ENCODE measurements at places on chromosomes 2 and 18.

DNA sequence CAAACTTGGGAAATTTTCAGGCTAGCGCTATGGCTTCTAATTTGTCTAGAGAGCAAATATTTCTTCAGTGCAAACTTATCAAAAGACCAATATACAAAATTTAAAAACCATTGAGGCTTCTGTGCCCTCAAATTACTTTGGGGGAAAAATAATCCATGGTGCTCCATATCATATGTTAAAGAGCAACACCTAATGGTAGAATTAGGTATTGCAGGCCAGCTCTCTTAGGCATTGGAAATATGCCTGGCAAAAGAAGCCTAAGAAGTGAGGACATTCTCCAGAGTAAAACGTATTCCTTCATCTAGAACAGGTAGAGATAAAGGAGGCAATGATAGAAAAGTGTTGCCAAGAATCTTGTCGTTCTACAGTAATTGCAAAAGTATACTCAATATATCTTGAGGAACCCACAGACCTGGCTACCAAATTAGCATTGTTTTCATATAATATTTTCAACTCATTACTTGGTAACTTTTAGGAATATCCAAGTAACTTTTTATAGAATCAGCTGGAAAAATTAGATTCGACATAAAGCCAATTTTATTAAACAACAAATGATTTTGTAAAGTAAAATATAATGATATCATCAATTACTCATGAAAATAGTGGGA lies 401.1 kb downstream of the BCL11A start:
- no peak for DNase-seq

- peak; percentile 8 for DNase-seq
These were observed at the start of the genes COL4A3 and COL4A4 for GRCh38 chr2:227163998-227164762. Gene COL4A3, plus strand, starts transcription at chr2:227164624. Its CDS starts 103 bp downstream, at chr2:227164727. Gene COL4A4, minus strand, starts transcription at chr2:227164205. Its CDS starts 16,722 bp downstream, at chr2:227147483.

DNA sequence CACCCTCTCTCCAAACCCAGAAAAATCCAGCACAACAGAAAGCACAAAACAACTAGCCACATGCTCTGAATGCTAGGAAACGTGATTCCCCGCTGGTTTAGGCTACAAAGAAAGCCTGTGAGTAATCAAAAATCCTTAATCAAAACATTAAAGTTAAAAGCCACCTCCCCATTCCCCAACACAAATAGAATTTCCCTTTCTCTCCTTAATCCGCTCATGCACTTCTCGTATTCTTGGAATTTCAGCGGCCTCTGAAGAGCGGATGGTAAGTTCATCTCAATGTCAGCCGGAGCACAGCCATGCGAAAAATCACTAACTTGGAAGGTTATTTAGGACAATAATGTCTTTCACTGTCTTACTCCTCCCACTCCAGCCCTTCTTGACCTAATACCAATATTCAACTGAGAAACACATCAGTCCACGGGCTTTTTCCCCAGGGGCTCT lies 126.7 kb downstream of the OSBPL1A start:
- no peak for DNase-seq

DNA sequence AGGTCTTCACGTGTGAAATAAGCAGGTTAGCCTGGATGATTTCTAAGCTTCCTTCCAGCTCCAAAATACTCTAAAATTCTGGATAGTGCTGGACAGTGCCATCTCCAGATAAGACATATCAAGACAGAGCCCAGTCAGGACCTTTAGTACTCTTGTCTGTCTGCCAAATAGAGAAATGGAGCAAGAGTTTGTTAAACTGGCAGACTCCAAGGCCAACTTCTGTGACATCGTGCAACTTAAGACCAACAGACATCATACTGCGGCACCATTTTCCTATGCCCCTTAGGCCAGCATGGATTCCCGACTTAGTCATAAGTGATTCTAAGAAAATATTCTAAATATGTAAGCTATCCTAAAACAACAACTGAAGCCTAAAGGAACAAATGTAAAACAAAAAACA lies 118.6 kb downstream of the RBMS1 start:
- DNase-seq, result no peak

- no peak for DNase-seq
These were observed 32.7 kb downstream of the TMEM131 start for GRCh38 chr2:97963079-97963406.

DNA sequence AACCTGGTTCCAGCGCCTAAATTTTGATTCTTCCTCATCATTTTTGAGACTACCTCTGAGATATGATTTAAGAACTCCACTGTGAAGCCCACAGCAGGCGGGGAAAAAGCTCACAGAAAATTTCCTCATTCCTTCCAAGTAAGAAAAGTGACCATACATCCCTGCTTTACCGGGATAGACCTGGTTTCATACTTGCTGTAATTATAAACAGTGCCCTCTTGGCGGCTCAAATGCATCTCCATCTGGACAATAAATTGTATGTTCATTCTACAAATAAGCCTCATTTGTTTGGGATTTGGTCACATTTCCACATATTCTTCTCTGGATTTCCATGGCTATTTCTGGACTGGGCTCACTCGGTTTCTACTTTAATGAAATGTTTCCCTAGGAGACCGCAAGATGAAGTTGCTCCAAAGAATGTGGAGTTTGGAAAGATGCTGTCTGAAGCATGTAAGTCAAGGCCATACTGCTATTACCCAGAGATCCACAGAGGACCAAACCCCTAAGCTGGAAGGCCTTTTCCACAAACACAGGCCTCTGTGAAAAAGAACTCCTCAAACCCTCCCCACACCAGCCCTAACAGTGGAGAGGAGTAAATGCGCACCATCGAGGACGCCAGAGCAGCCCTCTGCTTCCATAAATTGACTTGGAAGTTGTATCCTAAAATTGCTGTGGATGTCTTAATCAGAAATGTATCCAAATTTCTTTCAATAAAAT lies 13.9 kb downstream of the STAT1 start:
- no peak for DNase-seq

DNA sequence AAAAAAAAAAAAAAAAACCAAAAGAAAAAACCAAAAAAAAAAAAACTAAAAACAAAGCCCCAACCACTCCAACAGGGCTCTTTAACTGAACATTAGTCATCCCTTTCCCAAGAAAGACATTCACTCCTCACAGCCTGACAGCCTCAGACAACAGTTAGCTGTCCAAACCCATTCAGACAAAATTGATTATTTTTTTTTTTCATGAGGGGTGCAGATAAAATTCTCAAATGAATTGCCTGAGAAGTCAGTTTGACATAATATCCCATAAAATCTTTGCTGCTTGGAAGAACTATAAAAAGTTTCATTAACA lies 206.1 kb upstream of the REV1 start:
- DNase-seq, result no peak

DNA sequence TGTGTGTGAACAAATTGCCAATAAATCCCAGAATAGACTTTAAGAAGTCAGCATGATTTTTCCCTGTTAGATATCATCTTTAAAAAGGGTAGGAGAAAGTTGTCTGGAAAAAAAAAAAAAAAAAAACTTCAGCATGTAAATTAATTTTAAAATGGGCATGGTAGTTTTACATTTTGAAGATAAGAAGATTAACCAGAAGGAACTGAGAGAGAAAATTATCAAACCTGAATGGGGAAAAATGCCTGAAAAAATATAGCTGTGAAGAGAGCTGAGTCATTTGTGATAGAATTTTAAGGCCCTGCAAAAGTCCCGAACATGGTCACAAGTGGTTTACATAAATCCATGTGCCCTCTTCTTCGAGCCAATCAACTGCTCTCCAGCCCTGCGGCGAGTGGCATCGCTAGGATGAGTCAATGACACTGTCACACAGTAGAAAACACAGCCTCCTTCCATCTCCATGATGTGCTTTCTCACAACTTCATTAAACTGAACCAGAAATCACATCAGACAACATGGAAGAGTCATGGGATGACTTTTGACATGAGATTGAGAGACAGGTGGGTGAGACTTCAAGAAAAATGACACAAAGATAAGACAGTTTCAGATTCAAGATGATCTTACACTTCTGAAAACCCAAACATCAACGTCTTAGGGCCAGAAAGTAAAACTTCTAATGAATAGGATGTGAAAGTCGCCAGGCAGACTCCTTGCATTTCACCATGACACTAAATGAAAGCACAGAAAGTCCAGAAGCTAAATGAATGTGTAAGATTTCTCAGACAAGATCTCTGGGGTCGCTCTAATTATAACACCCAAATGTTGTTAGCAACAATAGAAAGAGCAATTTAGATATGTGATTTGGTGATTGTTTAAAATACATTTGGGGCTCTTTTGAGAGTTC lies 273.0 kb upstream of the ID2 start:
- peak; percentile 83 for DNase-seq

- no peak for DNase-seq
These were observed 169.5 kb upstream of the COPS8 start for GRCh38 chr2:236916181-236916580.

DNA sequence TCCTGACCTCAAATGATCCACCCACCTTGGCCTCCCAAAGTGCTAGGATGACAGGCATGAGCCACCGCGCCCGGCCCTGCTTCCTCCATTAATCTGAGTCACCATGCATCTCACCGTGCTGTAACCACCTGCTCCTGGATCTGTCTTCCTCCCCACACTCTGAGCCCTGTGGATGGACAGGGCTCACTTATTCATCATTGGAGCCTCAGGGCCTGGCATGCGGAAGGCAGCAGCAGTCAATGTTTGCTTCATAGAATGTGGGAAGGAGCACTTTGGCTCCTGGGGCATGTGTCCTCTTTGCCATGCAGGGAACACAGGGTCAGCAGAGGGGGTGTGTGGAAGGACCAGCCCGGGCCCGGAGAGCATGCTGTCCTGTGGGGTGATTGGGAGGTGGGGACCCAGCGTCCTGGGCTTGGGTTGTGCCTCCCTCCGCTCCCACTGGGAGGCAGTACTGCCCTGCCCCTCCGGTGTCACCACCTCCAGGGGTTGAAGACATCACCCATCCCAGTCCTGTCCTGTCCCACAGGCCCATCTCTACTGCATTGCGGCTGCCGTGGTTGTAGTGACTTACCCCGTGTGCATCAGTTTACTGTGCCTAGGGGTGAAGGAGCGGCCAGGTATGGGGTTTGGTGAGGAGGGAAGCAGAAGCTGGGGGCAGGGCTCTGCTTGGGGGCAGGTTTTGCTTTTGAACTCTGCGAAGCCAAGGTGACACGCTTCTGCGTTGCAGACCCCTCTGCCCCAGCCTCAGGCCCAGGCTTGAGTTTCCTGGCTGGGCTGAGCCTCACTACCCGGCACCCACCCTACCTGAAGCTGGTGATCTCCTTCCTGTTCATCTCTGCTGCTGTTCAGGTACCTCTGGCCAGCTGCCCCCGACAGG lies 11.5 kb downstream of the MFSD2B start:
- DNase-seq, result peak; percentile 44

- DNase-seq, result no peak
These were observed 805.2 kb downstream of the SLC4A3 start for GRCh38 chr2:220432645-220433044.

- DNase-seq, result peak; percentile 47
These were observed 132.8 kb downstream of the ACOXL start for GRCh38 chr2:110865188-110865587.

DNA sequence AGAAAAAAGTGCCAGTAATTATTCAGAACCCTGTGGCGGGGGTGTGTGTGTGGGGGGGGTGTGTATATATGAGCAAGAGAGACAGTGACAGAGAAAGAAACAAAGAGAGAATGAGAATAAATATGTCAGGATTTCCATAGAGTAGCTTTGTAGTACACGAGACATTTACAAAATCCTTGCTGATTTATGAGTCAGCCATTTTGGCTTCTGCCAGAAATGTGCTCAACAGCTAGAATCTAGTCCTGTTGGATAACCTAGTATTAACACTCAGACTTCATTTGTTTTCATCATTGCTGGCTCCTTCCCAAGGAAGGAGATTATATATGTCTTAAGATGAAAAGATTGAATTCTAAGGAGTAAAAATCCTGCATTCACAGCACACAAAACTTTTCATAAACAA lies 140.5 kb upstream of the HNRNPA3 start:
- DNase-seq, result no peak

DNA sequence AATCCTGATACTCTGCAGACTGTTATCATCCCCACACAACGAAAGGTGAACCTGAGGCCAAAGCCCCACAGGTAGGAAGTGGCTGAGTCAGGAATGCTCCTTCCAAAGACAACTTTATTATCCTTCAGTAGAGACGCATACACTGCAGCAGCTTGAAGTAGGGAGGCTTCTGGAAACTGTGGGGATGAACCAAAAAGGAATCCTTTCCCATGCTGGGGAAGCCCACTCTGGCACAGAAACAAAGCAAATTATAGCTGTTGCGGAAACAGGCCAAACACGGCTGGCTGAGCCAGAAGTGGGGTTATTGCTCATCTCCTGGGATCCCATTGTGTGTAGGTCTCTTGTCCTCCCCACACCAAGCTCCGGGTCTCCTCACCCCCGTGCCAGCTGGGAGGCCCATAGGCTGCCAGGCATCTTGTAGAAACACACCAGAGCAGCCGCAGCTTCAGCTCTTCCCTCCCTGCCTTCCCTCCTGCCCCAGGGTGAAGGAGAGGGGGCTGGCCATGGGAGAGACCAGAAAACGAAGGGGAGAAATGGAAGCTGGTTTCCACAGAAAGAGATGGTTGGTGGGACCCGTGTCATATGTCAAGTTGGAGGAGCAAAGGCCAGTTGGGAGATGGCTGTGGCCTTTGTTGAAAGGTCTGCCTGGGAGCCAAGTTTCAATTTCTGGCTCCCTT lies 176.9 kb upstream of the NABP1 start:
- no peak for DNase-seq

DNA sequence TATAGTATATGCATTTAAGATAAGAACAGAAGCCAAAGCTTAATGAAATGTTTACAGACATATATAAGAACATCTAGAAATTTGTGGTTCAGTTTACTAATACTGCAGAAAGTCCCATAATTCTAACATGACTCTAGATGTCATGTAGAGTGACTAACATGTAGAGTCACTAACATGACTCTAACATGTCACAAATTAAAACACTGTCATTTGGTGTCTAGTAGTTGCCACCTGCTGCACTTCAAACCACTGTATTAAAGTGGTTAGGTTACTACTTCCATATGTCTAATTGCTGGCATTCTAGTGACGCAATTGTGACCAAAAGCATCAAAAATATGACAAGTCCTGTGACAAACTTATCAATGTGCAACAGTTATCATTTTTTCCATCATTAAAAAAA lies 100.2 kb upstream of the WDR75 start:
- DNase-seq, result no peak

DNA sequence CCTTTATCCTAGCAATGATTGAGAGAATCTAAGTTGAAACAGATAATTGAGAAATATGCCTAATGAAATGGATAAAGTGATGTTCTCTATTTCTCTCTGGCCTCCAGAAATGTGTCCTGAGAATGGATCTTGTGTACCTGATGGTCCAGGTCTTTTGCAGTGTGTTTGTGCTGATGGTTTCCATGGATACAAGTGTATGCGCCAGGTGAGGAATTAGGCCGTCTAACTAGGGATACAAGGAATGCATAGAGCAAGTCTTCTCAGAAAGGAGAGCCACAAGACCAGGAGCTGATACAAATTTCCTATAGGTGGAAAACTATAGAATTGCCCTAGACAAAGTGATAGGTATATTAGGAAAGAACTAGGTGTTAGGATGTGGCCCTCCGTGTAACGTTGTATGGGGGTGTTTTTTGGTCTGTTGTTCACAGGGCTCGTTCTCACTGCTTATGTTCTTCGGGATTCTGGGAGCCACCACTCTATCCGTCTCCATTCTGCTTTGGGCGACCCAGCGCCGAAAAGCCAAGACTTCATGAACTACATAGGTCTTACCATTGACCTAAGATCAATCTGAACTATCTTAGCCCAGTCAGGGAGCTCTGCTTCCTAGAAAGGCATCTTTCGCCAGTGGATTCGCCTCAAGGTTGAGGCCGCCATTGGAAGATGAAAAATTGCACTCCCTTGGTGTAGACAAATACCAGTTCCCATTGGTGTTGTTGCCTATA lies 592 bp upstream of the CAD start:
- DNase-seq, result no peak

- no peak for DNase-seq
These were observed 148.5 kb downstream of the GFPT1 start for GRCh38 chr2:69238449-69239031.

GRCh38 chr2:7891312-7891711 lies 790.5 kb upstream of the ID2 start:
- DNase-seq, result no peak

GRCh38 chr18:64659196-64659595 lies 510.3 kb upstream of the LINC00305 start:
- DNase-seq, result no peak
